ENCODE measurements at places on chromosomes 11 and 22.

GRCh38 chr22:37224757-37225420 is 12.6 kb upstream of the SSTR3 start:
- no peak for DNase-seq

GRCh38 chr11:110921742-110922521 is 209.7 kb upstream of the ARHGAP20 start:
- no peak for DNase-seq

- DNase-seq = peak; percentile 24
These were observed 255 bp upstream of the SYNGR1 start for GRCh38 chr22:39349506-39349966.

GRCh38 chr11:44483919-44484610 is 81.4 kb upstream of the CD82 start:
- no peak for DNase-seq

DNA sequence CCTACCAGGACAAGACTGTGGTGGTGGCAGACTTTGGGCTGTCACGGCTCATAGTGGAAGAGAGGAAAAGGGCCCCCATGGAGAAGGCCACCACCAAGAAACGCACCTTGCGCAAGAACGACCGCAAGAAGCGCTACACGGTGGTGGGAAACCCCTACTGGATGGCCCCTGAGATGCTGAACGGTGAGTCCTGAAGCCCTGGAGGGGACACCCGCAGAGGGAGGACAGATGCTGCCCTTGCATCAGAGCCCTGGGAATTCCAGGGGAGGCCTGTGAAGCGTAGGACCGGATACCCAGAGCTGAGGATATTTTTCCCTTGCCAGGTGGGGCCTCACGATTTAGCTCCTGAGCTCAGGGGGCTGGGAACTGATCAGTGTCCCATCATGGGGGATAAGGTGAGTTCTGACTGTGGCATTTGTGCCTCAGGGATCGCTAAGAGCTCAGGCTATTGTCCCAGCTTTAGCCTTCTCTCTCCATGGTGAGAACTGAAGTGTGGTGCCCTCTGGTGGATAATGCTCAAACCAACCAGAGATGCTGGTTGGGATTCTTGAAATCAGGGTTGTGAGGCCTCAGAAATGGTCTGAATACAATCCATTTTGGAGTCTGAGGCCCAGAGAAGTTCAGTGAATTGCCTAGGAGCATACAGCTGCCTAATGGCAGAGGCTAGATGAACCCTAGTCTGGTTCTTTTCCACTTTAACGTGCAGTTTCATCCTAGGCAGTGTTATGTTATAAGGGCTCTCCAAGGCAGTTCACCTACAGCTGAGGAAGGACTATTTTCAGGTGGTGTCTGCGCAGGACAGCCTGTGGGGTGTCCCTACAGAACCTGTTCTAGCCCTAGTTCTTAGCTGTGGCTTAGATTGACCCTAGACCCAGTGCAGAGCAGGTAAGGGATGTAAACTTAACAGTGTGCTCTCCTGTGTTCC is 19.5 kb downstream of the PIK3IP1 start:
- DNase-seq = peak; percentile 43

GRCh38 chr11:123298488-123299447 is 103.7 kb upstream of the CLMP start:
- no peak for DNase-seq

- DNase-seq = no peak
These were observed 650 bp upstream of the NUP50 start for GRCh38 chr22:45163099-45163450.

Measured in stimulated activated CD4-positive, alpha-beta T cell treated with anti-CD3 and anti-CD28 coated beads, Interleukin-4, amount 100 ng/mL, for 1 hour (primary cell).